Hematopoietic multipotent progenitor cell treated with erythropoietin and hydrocortisone succinate and interleukin-3 and kit ligand, for 8 days (in vitro differentiated cells): ENCODE measurements at places on chromosomes 7 and 10.

GRCh38 chr10:77724820-77725219, 87.2 kb upstream of the KCNMA1 start:
- no peak for DNase-seq

DNA sequence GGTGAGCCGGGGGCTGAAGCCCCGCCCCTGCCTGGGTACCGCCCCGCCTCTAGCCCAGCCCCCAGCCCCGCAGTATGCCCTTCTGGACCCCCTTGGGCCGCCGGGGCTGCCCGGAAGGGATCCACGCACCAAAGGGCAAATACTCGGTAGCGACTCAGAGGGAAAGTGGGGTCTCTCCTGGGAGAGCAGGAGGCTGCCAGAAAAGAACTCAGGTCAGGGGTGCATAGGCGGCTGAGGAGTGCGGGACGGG, 796 bp downstream of the FBXL15 start:
- no peak for DNase-seq

DNA sequence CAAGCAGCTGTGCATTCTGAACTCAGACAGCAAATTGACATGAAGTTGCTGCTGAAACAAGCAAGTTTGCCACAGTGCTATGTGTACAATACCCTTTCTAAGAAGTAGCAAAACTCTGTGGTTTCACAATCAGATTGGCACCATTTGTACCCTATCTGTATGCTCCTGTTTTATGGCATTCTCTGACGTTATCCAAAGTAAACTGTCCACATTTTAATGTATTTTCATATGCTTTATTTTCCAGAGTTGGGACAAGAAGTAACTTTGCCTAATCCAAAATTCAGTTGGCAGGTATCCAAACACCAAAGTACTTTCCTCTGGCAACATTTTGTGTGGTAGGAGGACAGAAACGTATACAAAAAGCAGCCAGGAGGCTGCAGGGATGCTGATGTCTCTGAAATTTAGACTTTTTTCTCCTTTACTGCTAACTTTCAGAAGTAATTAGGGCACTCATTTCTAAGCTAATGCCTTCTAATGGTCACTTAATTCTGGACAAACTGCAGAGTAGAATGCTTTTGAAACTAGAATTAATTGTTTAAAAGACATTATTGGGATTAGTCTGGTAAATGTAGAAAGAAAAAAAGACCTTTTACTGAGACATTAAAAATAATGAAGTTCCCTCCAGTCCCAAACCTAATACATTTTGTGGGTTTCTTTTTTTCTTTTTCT, 414.7 kb upstream of the NRP1 start:
- DNase-seq: no peak

GRCh38 chr10:1162481-1163203, 106.5 kb downstream of the WDR37 start:
- DNase-seq: no peak

- no peak for DNase-seq
These were observed 3.0 kb upstream of the NRP1 start for GRCh38 chr10:33337326-33337957.

DNA sequence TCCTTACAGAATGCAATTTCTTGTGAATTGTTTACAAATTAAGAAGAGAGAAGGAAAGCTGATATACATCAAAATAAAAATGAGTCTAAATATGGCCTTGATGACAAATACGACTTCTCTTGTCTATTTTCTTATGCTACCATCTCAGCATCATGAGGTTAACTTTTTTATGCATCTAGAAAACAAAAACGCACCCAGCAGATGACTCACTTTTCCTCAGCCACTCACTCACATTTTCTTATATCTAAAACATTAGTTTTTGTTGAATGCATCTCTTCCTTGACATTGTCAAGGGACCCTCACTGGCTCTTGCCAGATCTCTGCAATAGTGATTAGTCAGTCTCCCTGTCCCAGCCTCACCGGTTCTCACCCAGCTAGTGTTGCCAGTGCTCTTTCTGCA, 256.4 kb upstream of the SLC26A5 start:
- no peak for DNase-seq

DNA sequence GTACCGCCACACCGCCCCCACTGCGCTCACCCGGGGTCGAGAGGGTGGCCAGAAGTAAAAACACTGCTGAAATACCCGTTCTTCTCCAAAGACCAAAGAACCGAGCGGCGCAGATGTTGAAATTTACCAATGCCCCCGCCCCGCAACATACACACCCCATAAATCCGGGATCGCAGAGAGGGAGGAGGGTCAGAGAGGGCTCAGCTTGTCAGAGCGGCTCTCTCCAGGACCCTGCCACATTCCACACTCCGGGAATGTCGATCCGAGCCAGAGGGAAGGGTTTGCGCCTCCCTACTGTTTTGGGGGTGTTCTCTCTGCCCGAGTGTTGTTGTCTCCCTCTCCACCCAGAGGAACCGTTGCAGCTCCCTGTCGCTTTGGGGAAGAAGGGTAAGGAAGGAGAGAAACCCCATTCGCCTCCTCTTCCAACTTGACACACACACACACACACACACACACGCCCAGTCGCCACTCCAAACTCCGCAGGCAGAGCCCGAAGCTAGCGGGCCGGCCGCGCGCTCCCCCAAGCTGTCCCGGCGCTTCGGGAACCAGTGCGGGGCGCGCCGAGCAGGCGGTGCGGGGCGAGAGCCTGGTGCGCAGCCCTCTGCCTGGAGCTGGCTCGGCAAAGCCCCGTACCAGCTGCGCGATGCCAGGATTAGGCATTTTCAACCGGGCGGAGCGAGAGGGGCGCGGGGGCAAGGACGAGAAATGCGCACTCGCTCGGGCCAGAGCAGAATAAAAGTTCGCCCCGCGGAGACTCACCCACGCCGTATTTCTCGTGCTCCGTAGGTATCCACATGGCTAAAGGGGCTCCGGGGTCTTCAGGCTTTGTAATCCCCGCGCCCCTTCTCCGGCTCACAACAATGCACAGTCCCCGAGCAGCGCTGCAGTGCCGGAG, 609 bp downstream of the DOCK4 start:
- peak; percentile 6 for DNase-seq

DNA sequence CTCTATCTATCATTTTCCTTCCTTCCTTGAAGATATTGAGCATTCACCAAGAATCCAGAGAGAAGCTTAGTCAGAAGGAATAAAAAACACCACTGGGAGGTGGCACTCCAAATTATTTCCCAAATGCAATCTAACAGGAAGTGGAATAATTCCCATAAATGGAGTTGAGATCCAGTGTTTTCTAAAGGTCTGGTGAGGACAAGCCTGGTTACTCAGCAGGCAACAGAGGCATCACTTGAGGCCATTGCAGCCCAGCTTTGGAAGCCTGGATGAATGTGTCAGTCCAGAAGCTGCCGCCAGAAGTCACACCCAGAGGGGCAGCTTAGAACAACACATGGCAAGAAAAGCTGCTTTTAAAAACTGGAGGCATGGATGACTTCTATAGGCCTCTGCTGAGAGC, 288.9 kb upstream of the KLF6 start:
- no peak for DNase-seq

DNA sequence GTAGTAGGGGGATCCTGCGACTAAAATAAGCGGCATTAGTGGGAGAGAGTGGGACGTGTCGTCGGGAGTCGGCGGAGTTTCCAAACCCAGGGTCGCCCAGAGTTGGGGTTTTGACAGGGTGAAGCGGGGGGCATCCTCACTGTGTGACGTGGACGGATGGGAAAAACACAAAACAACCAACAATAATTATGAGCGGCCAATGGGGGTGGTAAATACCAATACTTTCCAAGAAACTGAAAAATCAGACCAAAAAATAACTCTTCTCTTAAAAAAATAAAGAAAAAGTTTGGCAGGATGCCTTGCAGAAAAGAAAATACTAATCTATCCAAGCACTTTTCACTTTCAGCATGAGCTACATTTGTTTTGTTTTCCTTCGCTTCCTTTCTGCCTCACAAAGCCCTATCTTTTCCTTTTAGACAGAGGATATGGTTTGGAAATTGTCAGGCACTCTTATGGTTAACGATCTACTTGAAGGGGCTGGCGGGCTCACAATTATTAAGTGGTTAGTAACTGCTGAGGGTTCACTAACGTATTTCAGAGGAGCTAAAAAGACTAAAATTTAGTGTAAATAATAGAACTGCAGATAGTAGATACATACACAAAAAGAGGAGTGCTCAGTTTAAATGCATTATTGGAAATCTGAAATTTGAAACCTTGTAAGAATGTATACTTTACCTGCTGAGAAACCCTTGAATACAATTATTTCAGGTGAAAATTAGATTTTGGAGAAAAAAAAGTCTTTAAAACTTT, 802 bp upstream of the CDK6 start:
- peak; percentile 65 for DNase-seq

DNA sequence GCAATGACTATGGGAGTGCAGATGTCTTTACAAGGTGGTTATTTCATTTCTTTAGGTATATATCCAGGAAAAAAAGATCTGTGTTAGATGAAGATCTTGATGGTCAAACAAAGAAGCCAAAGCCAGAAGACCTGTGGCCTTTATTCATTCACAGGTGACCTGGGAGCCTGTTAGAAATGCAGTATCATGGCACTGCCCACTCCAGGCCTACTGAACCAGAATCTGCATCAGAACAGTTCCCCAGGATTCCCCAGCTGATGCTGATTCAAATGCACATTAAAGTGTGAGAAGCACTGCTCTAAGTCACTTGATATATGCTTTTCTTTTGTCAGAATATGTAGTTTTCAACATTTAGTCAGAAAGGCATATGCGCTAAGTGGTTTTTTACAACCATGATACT, 251.1 kb downstream of the IPMK start:
- DNase-seq: no peak

DNA sequence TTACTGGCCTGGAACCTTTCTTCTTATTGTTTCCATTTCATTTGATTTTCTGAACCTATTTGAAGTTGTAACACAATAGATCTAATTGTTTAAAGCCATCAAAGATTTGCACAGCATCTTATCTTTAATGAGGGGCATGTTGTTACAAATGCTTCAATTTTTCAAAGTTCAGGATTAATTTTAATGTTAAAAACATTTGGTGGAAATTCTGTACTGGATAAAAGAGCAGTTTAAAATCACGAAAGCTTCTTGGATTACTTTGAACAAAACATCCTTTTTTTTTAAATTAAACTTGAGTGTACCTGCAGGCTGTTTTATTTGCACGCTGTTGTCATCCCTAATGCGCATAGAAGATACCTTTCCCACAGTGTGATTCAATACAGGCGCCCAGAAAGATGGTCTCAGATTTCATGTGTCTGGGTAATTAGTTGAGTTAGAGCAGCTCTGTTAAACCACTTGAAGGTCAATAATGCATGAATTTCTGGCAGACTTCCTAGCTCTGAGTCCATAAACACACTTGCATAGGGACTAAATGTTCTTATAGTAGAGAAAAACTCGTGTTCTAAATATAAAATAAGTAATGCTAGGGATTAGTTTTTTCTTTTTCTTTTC, 29.3 kb upstream of the DDX50 start:
- DNase-seq: no peak

DNA sequence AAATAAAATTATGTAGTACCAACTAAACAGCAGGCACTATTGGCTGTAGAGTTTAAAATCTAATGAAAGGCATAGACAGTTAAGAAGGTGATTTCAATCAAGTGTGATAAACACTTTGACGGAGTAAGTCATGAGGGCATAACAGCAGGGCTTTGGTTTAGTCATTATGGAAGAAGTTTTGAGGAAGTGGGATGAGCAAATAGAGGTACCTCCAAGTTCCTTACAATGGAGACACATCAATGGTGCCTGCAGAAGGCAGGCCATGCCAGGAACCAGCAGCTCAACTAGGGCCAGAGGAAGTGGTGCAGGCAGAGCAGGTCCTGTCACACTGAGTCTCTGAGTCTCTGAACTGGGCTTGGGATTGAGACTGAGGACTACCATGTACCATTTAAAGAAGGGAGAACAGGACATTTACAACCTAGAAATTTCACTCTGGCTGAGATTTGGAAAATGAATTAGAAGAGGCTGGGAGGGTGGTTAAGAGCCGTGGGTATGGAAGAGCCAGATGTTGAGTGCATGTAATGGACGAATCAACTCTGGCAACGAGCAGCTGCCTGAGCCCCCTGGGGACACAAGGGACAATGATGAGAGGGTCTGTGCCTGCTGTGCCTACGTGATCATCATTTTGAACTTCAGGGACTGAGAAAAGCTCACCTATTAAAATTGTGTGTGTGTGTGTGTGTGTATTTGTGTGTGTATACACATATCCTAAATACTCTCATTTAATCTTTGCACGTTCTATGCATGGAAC, 208.7 kb upstream of the POM121L12 start:
- no peak for DNase-seq

GRCh38 chr10:121250995-121251764, 347.1 kb downstream of the FGFR2 start:
- no peak for DNase-seq

DNA sequence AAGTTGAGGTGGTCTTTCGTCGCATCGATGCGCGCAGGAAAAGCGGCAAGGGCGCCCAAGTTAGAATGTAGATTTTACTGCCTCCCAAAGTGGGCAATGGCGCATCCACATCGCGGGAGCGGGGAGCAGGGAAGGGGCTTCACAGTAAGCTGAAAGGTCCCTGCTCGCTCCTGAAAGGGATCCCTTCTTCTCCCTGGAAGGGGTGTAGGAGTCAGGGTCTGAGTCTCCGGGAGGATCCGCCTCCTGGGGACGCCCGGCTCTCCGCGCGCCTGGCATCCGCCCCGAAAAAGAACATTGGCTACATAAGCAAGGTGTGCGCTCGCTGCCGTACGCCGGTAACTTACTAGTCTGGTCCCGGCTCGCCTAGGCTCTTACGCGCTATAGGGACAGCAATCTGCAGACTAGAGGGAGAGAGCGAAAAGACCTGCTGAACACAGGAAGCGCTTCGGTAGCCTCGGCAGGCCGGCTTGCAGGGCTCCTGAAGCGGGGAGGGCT, 804 bp downstream of the UNC5B start:
- DNase-seq: peak; percentile 3

DNA sequence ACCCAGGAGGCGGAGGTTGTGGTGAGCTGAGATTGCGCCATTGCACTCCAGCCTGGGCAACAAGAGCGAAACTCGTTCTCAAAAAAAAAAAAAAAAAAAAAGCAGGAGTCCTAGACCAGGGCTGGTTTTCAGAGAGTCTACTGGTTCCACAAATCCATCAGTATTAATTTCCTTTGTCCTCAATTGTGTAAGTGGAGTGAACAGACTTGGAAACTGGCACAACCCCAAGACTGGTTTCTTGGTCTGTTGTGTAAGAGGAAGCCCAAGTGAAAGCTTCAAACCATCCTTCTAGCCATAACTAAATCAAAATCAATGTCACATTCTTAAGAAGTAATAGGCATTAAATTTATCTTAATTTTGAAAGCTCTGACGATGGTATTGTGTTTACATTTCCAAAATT, 213.6 kb downstream of the DGKI start:
- DNase-seq: no peak

GRCh38 chr7:159103382-159104187, 41.1 kb downstream of the VIPR2 start:
- DNase-seq: no peak

- no peak for DNase-seq
These were observed 57.2 kb downstream of the ITIH5 start for GRCh38 chr10:7609556-7609955.

GRCh38 chr7:155323001-155323638, 25.4 kb downstream of the INSIG1 start:
- no peak for DNase-seq

DNA sequence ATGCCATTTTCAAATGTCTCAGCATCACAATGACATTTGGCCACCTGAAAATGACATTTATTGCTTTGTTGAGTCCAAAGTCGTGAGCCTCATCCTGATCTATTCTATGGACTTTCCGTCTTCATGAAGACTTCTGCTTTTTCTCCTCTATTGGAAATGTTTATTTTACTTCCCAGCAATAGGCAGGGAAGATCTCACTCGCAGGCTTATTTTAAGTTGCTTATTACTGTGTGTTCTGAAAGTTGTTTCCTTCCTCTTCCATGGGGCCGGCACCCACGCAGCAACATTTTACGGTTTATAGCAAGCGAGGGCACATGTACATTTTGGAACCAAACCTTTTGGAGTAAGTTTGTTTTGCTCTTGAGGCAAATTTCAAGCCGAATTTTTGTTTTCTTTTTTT, 221.0 kb upstream of the KLF6 start:
- DNase-seq: no peak
